ENCODE measurements at places on chromosomes 6 and 20.

DNA sequence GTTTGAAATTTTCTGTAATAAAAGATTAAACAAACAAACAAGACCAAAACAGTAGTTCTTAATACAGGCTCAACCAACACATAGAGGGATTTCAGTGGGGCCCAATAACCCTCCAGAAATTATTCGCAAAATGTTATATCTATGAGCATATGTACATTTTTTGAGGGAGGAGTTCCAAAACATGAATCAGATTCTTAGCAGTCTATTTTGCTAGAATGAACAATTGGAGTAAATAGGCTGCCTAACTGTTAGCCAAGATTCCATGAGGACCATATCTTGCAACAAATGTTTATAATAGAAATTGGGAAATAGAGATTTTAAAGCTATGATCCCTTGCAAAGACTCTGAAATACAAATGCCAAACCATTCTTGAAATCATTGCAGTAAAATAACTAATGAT, 186.3 kb downstream of the AKAP7 start:
- no peak for DNase-seq

DNA sequence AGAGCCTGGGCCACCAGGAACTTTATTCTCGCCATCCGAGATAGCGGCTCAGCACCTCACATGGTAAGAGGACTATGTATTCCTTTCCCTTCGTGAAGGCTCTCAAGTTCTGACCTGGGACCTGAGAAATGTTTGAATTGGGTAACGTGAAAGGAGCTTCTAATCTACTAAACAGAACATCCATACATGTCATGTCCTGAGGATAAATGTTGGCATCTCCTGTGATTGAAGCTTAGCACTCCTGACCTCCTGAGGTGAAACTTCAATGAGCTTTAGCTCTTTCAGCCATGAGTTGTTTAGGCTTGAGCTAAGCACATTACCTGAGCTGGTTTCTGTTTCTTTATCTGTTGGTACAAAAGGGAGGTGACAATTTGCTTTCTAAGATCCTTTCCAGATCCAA, 280.9 kb downstream of the PACRG start:
- DNase-seq, result no peak

- DNase-seq, result no peak
Observed at GRCh38 chr6:18506382-18507017, 119.3 kb downstream of the RNF144B start.

- no peak for DNase-seq
Observed at GRCh38 chr20:31676609-31676989, 38.9 kb downstream of the COX4I2 start.

DNA sequence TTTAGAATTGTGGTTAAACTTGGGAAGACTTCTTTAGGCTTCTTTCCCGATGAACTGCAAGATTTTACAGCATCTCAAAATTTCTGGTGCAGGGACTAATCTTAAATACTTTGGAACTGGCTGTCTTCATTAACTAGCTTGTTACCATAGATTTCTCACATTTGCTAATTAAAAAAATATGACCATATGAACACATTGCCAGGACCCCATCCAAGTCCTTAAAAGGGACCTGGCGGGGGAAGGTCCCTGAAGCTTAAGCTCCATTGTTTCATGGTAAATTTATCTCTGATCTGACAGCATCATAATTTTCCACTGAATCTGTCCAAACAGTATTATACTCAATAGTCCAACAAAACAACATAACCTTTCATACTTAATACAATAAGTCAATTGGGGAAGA, 517.8 kb upstream of the FLRT3 start:
- DNase-seq, result no peak

- no peak for DNase-seq
Observed at GRCh38 chr6:20540683-20541082, 6.4 kb downstream of the CDKAL1 start.

DNA sequence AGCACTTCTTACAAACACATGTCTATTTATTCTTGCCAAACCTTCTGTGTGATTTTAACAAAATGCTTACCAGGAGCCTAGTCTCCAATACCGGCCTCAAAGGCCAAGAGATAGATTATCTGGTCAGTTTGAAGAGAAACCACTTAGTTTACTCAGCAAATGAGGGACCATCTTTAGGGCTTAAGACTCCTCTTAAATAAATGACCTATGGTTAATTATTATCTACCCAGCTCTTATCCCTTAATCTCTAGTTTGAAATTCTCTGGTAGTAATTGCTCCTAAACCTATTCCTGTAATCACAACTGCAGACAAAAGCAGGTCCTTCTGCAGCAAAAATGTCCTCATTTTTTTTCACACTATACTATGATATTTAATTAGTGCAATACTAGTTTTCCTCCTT, 301.8 kb downstream of the KIF16B start:
- no peak for DNase-seq

DNA sequence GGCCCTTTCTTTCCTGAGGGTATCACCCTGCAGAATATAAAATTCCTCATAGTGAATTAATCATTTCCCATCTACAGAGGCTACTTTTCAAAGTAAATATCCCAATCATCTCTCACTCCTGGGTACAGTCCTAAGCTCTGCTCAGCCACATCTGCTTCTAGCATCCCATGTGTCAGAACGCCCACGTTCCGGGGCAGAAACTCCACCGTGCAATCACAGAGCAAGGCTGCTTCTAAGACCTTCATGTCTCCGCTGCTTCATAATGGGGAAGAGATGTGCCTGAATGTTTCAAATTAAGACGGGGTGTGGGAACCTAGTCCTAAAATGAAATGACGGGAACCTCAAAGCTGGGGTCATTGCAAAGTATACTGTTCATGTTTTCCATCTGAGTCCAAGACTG, 208.8 kb upstream of the GMDS start:
- no peak for DNase-seq

DNA sequence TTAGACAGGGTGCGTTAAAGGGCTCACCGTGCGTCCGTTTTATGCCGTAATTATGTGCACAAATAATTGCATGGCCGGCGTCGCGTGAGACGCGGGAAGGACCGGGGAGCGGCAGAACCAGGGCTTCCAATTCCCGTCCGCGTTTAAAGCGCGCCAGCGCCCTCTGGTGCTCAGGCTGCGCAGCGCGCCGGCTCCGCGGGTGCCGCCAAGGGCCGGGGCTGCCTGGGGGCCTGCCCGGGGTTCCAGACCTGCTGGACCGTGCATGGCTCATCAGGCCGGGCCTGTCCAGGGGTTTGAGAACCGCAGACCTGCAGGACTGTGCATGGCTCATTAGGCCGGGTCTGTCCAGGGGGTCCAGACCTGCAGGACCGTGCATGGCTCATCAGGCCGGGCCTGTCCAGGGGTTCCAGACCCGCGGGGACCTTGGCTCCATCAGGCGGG, 369.0 kb downstream of the THBS2 start:
- peak; percentile 66 for DNase-seq

GRCh38 chr6:5453546-5453945, 192.2 kb downstream of the FARS2 start:
- DNase-seq, result no peak

DNA sequence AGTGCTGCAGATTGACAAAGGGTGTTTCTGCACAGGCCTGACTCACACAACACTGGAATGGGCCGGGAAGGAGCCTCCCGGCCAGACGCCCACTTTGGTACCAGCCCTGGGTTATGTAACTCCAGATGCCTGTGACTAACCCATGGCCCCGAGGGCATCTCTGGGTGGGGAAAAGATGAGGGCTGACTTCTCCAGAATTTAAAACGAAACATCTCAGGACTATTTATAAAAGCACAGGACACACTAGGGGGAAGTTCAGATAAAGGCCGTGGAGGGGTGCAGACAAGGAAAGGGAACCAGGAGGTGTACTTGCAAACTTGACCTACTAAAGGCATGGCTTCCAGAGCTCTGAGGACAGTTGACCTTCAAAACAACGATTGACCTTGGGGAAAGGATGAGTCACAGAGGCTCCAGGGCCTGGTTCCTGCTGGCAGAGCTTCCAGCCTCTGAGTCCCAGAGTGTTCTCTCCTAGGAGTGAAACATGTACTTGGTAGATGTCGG, 196.9 kb downstream of the NFATC2 start:
- DNase-seq, result no peak

GRCh38 chr20:19784511-19785172, 26.6 kb downstream of the RIN2 start:
- no peak for DNase-seq

GRCh38 chr6:134414793-134415192, 96.9 kb upstream of the SGK1 start:
- no peak for DNase-seq

DNA sequence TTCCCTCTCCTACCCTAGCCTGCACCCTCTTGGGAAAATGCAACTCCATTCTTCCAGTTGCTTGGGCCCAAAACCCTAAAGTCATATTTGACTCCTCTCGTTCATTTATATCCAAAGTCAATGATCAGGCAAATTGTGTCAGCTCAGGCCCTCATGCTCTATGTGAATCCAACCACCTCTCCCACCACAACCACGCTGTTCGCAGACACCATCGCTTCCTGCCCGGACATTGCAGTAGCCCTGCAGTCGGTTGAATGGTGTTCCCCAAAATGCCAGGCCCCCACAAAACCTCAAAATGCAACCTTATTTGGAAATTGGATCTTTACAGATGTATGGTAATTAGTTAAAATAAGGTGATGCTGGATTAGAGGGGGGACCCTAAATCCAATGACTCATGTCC, 98.3 kb downstream of the PREX1 start:
- no peak for DNase-seq

DNA sequence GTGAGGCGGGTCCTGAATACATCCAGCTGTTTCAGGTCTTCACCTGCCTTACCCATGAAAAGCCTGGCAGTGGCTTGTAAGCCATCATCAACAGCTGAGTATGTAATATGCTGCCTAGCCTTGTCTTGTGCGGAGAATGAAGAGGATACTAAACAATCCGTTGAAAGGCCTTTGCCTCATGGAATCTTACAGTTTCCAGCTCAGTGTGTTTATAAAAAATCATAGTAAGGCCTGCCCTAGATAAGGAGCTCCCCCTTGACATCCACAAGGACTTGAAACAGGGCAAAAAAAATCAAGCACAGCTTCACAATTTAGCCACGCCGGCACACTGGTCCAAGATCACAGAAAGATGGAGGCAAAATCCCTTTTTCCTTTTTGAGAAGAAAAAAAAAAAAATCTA, 115.7 kb downstream of the KIF16B start:
- no peak for DNase-seq

DNA sequence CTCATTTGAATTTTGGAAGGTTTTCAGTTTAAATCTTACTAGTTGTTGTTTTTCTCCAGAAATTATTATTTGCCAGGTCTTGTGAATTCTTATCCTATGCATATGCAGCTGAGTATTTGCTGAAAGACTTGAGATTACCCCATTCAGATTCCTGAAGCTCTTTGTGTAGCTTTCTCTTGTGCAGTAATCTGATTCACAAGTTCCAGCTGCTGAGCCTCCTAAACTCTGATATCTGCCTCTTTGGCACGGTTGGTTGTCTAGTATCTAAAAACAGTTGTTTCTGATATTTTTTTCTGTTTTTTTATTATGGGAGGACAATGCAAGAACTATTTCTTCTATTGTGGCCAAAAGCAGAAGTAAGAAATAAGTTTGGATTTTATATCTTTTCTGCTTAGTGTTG, 863.9 kb upstream of the MANEA start:
- DNase-seq, result no peak

DNA sequence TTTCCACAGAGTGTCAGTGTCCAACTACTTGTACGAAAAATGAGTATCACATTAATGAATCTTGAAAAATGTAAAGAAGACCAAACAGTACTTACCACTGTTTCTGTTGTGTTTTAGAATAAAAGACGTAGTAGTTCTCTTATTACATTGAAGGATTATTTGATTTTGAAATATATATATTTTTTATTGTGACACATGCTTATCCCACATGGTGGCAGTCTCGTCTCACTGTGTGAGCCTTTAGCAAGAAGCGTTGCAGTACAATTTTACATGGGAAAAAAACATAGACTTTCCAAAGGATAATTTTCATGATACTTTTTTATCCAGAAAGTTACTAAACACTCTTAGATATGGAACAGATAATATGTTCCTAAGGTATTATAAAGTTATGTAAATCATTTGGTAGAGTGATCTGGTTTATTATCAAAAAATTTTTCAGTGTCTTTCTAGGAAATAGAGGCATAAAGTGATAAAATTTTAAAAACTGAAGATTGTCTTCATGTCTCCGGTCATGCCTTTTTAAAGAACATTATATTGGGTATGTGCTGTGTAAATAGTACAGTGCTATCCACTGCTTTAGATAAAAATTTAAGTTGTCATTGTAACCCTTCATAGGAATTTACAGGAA, 117.5 kb upstream of the SAMD5 start:
- DNase-seq, result no peak

DNA sequence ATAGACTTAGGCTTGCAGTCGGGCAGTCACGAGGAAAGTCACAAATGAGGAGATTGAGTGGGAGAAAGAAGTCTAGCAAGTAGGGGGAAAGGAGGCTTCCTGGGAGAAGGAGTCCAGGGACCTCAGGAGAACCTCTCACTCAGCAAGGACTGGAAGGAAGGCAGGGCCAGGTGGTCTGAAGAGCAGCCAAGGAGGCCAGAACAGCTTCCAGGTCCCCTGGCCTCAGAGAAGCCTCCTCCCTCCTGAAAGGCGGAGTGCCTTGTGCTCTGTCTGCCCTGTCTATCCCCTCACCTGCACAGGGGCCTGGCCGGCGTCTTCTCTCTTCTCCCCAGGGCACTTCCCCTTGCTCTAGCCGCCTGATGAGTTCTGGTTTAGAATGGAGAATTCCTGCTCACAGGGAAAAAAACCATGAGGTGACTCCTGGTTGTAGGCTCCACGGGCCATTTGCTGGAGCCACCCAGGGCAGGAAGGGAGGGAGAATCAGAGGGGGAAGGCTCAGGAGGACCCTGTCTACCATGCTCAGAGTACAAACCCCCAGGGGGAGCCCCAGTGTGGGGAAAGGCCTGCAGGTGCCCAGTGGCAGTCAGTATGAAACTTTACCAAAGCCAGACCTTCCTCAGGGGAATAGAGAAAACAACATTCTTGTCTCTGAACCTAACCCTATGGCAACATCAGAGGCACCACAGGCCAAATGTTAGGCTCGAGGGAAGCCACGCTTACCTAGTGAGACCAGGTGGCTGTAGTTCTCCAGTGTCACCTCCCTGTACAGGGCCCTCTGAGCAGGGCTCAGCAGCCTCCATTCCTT, 11.2 kb downstream of the ZNF337 start:
- DNase-seq, result no peak

- DNase-seq, result no peak
Observed at GRCh38 chr6:44704240-44705150, 317.0 kb downstream of the CDC5L start.

- no peak for DNase-seq
Observed at GRCh38 chr20:40414843-40415615, 274.0 kb downstream of the MAFB start.

- peak; percentile 70 for DNase-seq
Observed at GRCh38 chr6:29632789-29633533, at the start of gene GABBR1. Gene GABBR1 (minus strand): TSS chr6:29633183. CDS start chr6:29632385, 798 bp downstream.
